Muscle of back (tissue), 13 donors: ENCODE measurements at places on chromosomes 6 and 20.
A peak's percentile ranks its signal among the peaks of the same experiment; 100 is the strongest.

DNA sequence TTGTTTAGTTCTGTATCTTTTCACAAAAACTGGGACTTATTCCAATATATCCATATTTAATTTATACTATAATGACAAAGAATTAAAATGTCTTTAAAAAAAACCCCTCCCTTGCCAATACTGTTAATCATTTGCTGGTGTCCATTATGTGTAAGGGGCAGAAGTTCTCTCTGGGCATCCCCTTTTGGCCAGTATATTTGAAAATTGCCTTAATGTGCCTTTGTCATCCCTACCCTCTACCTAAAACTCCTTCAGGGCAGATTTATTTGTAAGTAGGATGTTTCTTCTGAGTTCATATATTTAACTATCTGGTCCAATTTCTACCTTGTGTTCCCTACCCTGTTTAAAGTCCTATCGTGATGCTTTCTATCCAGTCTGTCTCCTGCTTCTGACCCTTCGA lies 62.9 kb downstream of the ARHGAP18 start:
- peak; percentile 66 for DNase-seq

GRCh38 chr6:95478941-95479340 lies 98.4 kb upstream of the MANEA start:
- DNase-seq, result no peak

DNA sequence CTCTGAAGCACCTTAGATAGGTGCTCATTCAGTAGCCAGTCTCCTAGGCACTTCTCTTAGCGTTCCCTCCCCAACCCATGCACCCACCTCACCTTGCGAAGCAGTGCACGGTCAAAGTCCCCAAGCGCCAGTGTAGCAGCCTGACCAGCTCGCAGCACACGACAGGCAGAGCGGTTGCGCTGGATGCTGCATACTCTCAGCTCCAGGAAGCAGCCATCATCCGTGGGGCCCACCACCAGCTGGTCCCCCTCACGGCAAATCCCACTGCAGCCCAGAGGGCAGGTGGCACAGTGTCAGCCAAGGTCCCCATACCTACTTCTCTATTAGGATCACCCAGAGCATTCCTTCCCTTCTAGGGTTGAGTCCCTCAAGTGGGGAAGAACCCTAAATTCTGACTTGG lies 6.5 kb downstream of the GTPBP2 start:
- no peak for DNase-seq

GRCh38 chr20:1810926-1811620 lies 84.1 kb upstream of the SIRPA start:
- DNase-seq, result peak; percentile 38

DNA sequence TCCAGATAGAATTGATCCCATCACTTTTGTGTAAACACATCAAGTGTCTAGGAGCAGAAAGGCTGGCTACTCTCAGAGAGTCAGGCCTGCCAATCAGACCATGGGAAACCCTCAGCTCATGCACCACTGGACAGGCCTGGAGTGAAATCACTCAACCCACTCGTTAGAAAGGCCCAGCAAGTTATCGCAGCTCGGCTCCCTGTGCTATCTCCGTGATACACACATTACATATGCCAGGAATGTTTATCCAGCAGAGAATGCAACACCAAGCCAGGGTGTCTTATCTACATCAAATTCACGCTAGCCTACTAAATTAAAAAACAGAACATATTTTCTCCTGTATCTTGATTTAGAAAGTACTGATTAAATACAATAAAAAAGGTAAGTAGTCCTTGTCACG lies 232.4 kb upstream of the FOXQ1 start:
- DNase-seq, result no peak
